ENCODE measurements at places on chromosomes 3 and 15.

GRCh38 chr3:58422756-58423325 lies 10.8 kb downstream of the PDHB start:
- DNase-seq: no peak

DNA sequence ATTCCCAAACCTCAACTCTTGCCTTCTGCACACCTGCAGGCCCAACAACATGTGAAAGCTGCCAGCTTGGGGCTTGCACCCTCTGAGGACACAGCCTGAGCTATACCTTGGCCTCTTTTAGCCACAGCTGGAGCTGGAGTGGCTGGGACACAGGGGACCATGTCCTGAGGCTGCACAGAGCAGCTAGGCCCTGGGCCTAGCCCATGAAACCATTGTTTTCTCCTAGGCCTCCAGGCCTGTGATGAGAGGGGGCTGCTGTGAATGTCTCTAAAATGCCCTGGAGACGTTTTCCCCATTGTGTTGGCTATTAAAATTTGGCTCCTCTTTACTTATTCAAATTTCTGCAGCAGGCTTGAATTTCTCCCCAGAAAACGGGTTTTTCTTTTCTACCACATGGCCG lies 7.2 kb downstream of the ZKSCAN7 start:
- DNase-seq: no peak

GRCh38 chr15:98330258-98330657 lies 318.1 kb upstream of the IGF1R start:
- no peak for DNase-seq

- no peak for DNase-seq
Observed at GRCh38 chr3:277873-278272, 81.3 kb downstream of the CHL1 start.

- DNase-seq: no peak
Observed at GRCh38 chr15:31283043-31283442, 43.6 kb upstream of the KLF13 start.

- no peak for DNase-seq
Observed at GRCh38 chr15:31382713-31383045, 56.0 kb downstream of the KLF13 start.

DNA sequence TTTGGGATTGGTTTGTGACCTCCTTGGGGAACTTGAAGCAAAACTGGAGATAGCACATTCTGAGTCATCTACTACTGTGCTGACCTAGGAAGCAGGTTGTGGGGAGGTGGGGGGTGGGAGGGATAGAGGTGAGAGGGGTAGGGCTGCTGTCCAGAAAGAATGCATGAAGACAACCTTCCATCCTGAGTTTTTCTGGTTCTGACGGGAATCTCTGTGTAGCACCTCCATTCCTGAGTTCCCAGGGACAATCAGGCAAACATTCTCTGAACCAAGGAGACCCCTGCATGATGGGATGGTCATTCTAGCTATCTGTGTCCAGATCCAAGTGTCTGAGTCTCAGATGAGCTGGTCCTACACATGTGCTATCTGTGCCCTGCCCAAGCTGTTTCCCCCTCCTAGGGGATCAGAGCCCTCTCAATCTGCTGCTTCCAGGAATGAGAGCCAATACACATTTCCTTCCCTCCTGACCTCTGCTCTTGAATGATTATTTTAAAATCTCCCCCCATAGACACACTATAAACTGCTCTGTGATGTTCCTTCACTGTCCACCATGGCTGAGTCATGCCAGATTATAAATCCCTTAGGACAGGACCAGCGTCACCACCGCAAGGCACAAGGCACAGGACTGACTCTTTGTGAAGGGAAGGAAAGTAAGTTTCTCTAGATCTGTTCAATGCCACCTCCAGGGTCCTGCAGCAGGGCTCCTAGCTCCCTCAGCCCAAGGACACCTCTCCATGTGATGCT lies 2.2 kb upstream of the CD276 start:
- DNase-seq: no peak

- DNase-seq: no peak
Observed at GRCh38 chr3:57164217-57164656, 916 bp downstream of the IL17RD start.

DNA sequence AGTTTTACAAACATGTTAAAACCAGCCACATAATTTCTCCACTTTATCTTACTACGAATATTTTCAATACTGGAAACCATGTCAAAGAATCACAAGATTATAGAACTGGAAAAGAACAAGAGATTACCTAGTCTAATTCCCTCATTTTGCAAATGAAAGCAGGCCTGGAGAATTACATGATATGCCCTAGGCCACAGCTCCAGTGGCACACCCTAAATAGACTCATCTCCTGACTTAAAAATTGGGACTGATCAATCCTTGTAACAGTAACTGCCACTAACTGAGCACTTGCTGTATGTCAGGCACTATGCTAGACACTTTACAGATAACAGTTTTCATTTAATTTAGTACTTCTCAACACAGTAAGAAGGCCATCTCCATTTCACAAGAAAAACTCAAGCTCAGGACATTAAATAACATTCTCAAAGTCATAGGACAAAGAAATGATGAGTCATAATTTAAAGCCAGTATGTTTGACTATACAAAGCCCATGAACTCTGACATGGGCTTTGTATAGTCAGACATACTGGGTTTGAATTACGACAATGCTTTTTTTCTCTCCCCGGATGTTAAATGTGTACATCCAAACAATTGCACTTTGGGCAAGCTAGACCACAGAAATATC lies 9.4 kb downstream of the IGSF11 start:
- no peak for DNase-seq

GRCh38 chr15:99343208-99343607 lies 91.9 kb downstream of the LRRC28 start:
- DNase-seq: no peak

DNA sequence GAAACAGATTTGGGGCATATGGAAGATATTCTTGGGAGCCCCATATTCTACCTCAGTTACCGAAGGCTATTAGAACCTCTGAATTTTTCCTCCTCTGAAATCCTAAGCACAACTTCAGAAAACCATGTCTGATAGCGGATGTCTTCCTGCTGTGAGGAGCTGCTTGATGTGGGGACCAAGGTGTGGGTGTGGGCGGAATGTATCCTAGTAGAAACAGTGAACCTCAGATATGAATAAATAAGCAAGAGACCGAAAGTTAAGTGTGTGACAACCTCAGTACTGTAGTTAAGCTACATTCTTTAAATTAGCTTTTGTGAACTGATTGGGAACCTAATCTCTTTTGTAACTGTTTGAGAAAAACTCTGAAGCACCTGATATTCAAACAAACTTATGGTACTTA lies 46.9 kb downstream of the SENP2 start:
- DNase-seq: no peak

DNA sequence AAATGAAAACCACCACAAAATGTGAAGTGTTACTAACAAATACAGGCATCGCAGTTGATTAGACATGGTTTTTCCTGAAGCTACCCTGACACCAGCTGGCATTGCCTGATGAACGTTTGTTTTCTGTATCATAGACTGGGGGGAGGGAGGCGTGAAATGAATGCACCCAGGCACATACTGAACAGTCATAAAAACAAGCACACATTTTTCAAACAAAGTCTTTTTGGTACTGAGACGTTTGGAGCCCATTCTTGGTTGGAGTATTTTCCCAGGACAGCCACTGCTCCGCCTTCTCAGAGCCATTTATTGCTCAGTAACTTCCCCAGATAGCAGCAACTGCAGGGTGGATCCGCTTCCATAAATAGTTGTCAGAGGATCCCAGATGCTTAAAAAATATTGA lies 52.4 kb downstream of the KLF13 start:
- DNase-seq: no peak

DNA sequence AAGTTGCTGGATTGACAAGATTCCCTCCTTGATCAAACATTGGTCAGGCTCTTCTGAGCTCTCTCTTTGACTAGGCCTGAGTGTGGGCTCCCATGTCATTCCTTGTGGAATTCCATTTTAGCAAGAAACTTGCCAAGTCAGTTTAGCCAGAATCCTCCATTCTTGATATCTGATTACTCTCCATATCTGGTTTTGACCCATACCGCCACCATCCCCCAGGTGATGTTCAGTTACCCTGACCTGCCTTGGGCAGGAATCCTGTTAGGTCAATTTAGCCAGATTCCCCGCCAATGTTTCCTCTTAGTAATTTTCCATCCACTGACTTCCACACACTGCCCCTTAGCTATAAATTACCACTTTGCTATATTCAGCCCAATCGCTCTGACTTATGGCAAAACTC lies 1.0 kb upstream of the PCCB start:
- no peak for DNase-seq

DNA sequence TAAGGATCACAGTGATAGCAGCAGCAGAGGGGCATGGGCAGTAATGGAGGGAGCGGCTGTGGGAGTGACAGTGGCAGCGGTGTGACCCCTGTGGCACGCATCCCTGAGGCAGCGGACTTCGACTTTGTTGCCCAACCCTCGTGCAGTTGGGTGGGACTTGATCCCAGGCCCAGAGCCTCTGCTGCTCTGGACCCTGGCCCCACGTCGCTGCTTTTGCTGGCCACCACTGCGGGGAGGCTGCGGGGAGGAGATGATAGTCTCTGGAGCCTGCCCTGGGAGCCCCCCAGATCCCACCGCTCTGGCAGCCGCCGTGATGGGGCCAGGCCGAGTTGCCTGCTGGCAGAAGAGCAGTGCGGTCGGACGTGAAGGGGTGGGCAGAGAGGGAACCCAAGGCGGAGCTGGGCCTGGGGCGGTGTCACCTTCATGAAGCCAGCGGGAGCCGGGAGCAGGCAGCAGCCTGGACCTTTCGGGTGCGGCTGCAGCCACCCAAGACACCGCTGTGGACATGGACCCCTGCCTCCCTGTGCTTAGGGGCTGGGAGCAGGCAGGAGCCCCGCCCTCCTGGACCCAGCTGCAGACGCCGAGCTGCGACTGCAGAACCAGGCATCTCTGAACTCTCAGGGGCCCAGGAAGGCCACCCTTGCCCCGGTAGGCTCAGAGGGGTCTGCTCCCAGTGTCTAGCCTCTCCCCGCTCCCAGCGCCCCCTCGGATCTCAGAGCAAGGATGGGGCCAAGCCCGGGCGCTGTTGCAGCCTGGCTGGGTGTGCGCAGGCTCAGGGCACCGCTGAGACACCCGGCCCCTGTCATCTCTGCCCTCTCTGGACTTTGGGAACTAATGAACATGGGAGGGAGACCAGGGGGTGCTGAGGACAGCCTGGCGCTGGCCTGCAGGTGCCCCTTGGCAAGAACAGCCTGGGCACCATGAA lies 38.3 kb downstream of the COMMD2 start:
- DNase-seq: no peak

GRCh38 chr15:59369597-59369996 lies 3.1 kb downstream of the MYO1E start:
- no peak for DNase-seq

GRCh38 chr15:67855842-67856241 lies 16.0 kb upstream of the RNU6-1 start:
- DNase-seq: no peak

DNA sequence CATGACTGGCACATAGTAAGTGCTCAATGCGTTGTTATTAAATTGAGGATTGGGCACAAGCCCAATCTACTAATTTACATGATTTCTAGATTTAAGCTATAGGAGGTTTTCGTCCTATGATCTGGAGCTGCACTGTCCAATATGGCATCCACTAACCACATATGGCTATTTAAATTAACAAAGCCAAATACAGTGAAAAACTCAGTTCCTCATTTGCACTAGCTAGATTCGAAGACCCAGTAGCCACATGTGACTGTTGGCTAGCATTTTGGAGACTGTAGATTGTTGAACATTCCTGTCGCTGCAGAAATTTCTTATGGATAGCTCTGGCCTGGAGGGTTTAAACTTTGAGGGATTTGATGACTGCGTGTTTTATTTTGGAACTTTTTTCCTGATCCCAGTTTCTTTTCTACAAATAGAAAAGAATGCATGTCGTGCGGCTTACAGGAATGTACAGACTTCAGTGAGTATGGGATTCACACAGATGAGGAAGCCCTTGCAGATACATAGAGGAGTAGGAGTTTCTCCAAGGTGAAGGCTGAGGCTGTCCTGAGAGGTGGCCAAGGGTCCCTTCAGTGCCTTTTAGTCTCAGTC lies 82.8 kb downstream of the SLCO3A1 start:
- no peak for DNase-seq

DNA sequence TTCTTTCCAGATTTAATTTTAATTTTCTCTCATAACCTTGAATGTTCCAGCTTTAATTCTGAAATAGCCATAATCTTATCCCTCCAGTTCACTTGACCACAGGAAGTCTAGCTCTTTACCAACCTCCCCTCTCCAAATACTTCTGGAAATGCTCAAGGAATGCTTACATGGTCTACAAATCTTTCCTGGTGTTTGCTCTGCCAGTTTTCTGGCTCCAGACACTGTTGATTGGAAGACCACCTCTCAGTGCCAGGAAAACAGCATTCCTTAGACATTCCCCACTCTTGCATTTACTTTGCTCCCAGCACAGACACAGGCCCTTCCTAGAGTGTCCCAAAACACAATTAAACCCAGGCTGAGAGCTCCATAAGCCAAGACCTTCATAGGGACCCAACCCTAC lies 98.6 kb downstream of the MESD start:
- DNase-seq: no peak

Data from NCI-H1417 treated with DMSO at 0.1 percent for 48 hours (cell line).